Stimulated activated CD8-positive, alpha-beta memory T cell treated with anti-CD3 and anti-CD28 coated beads, Interleukin-7, amount 100 ng/mL, for 1 hour (primary cell): ENCODE measurements at places on chromosomes 5 and 9.

DNA sequence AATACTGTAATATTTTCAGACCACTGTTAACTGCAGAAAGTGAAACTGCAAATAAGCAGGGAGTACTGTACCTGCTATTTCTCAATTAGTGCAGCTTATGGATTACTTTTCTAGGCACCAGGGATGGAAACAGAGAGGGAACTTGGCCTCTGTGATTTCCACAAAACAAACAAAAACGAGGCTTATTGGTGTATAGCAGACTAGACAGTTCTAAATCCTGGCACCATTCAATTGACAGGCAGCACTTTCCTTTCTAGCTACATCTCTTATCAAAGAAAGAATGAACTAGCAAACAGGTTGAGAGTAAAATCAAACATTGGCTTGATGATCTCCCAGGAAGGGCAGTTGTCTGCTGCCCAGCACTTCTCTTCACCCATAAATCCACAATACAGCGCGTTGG is 16.0 kb upstream of the IL33 start:
- DNase-seq, result no peak

- no peak for DNase-seq
These were observed 21.3 kb downstream of the TRIO start for GRCh38 chr5:14164164-14165163.

DNA sequence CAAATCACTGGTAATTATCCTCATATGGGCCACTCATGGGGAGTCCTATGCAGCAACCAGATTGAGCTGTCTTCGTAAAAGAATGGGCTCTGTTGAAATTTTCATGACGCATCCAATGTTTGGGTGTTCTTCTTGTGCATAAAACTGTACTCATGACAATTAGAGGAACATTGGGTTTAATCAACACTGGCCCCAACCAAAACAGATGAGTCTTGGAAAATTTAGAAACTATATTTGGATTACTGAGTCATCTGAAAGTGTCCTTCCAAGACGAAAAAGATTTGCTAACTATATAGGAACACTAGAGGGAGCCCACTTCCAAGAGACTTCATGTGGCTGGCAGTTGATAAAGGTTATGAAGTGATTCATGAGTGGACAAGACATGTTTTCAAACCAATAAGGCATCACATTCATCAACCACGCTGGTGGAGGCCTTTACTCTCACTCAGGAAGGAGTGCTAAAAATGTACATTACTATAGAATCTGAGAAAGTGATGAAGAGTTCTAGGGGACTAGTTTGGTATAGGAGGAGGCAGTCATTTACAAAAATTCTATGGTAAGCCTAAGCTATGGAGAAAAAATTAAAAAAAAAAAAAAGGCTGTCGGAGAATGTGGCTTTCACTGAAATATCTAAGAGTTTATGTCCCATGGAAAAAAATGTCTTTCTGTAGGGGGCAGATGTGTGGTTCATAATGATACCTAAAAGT is 313.5 kb downstream of the PRDM9 start:
- DNase-seq, result no peak

DNA sequence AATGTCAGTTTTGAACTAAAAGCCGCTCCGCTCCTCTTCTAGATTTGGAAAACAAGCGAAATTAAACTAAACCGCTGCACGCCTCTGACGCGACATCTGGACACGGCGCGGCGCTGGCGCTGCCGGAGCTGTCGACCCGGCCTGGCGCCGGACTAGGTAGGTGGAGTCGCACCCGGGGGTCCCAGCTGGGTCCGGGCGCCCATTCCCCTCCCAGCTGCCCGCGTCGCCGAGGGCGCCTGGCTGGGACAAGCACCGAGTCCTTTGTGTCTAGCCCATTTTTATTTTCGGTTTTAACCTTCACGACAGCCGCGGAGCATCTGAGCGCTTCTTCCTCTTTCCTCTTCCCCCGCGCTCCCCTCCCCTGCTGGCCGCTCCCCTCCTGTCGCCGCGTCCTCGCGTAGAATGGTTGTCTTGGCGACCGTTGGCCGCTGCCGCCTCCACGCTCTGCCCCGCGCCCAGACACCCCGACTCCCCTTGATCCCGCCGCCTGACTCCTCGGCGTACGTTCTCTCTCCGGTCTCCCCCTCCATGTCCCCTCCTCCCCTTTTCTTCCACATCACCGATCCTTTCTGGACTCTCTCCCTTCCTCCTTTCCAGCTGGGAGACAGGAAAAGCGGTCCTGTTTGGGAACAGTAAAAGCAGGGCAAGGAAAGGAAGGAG is 545 bp downstream of the CDKN2B-AS1 start:
- DNase-seq, result no peak
